Mucosa of gallbladder (tissue), 1 donor: ENCODE measurements at places on chromosomes 1 and 21. TPM values are rescaled to one million over a fixed set of nuclear protein-coding genes. Genes with fewer than 3 reads are reported as not detected.

Gene SPATA1
- 2.2 TPM for total RNA-seq

Gene HUNK
- 4.0 TPM for total RNA-seq

DNA sequence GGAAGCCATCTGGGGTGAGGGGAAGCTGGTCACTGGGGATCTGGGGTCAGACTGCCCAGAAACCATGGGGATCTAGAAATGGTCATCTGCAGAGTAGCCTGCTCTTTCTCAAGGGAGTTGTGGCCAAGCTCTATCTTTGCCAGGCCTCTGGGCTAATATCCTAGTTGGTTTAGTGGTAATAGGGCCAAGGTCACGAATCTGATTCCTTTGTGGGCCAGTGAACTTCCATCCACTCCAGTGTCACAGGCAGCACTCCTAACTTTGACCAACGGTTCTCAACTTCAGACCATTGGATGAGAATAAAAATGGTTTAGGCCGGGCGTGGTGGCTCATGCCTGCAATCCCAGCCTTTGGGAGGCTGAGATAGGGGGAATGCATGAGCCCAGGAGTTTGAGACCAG lies 28.1 kb upstream of the PPP2R5A start:
- no peak for DNase-seq

GRCh38 chr1:61406467-61406866 lies 318.5 kb downstream of the TM2D1 start:
- no peak for DNase-seq

DNA sequence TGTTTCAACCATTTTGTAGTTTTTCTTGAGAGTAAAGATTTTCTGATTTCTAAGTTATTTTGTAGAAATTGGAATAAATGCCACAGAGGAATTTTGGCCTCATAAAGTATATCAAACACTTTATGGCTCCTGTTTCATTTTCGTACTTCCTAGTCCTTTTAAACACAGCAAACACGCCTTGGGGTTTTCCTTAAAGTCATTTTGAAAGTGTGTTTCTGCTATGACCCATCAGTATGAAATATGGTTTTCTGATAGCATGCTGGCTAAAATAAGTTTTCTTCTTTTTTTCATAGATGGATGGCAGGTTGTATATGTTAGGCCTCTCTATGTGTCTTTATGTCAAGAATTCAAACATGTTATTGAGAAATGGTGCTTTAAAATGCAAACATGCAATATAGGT lies 940.1 kb upstream of the TMPRSS15 start:
- no peak for DNase-seq

Gene ANKRD65
- total RNA-seq = 10.1 TPM

- no peak for DNase-seq
Observed at GRCh38 chr1:2539312-2539907, 9.3 kb upstream of the HES5 start.

Gene KISS1
- not detected for total RNA-seq

- DNase-seq = no peak
Observed at GRCh38 chr21:41560661-41561158, 52.8 kb upstream of the TMPRSS2 start.

DNA sequence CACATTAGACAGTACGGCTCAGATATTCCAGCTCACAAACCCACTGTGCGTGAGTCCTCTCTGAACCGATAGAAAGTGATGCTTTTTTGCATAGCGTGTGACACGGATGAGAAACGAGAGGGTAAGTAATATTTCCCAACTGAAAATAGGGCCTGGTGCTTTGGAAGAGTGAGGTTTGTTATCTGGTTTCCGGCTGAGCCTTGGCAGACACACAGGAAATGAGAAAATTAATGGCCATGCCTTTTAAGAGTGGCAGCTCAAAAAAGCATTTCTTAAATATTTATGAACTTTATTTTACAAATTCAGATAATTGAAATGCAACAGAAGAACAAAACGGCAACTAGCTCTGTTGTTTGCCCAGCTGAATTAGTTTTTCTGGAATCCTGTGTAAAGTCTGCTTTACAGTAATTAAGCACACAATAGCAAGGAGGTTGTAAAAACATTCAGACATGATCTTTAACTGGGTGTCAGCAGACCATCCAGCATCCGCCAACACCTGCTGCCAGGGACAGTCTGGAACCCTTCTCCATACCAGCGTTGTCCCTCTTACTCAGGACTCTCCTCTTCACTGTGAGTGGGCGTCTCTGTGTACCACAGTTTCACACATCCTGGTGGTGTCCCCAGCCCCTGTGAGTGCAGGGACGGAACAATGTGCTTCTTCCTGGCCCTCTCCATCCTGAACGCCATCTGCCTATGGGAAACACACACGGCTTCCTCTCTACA lies 155.4 kb downstream of the PGBD5 start:
- no peak for DNase-seq

DNA sequence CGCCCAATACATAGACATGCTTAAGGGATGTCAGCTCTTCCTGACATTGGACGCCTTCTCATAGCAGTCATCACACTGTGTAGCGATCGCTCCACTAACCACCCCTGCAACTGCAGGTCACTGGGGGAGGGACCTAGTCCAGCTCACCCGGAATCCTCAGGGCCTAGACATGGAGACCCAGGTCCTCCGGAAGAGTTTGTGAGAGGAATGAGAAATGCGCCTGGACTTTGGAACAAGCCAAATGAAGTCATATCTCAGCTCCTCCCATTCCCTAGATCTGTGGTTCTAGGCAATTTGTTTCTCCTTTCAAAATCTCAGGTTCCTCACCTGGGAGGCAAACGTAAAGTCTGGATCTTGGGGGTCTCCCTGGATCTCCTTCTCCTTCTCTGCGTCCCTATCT lies 253.3 kb downstream of the KAZN start:
- DNase-seq = peak; percentile 13

DNA sequence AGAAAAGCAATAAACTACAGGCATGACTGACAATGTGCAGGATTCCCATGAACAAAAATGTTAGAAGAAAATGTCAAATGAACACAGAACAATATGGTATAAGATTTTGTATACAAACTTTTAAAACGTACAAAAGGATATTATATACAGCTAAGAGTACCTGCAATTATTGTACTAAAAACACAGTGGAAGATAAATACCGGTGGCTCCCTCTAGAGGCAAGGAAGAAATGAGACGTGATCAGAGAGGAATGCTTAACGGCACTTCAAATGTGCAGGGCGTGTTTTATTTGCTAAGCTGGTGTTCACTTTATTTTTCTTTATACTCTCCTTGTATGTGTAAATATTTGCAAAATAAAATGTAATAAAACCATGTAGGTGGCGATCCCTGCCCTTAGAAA lies 191.8 kb upstream of the SAMSN1 start:
- peak; percentile 49 for DNase-seq

DNA sequence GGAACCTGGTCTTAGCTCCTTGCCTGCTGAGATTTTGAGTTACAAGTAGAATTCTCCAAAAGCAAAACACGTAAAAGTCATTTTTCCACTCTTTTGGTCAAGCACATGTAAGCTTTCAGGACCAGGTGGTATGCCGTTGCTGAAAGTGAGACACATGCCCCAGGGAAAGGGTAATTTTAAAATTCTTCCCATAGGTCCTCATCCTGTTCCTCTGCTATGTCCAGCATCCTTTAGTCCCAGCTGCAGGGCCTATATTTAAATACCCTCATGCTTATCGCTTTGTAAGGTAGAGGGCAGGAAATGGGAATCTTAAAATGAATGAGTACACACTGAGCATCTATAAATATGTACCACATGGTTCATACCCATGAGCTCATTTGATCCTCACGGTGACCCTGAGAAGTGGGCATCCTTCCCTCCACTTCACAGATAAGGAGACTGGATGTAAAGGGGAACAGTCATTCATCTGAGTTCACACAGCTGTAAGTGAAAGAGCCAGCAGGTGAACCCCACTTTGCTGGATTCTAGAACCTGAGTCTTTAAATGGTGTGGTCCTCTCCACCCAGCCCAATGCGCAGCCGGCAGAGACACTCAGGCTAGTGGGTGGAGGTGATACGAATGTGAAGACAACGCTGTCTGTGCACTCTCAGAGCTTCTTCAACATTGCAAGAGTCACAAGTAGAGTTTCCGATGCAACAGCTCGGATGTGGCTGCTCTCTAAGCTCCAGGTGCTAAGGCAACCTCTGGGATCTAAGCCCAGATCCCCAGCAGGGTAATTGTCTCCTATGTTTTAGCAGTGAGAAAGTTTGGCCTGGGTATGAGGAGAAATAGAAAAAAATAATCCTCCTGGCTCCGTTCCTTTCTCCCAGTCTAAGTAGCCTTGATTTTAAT lies 163.5 kb downstream of the PLXNA2 start:
- no peak for DNase-seq

- peak; percentile 53 for DNase-seq
Observed at GRCh38 chr1:3543076-3544039, 68.0 kb downstream of the MEGF6 start.

Gene ANKRD34A
- 3.4 TPM for total RNA-seq

- no peak for DNase-seq
Observed at GRCh38 chr1:202244841-202245261, 51.3 kb downstream of the LGR6 start.

DNA sequence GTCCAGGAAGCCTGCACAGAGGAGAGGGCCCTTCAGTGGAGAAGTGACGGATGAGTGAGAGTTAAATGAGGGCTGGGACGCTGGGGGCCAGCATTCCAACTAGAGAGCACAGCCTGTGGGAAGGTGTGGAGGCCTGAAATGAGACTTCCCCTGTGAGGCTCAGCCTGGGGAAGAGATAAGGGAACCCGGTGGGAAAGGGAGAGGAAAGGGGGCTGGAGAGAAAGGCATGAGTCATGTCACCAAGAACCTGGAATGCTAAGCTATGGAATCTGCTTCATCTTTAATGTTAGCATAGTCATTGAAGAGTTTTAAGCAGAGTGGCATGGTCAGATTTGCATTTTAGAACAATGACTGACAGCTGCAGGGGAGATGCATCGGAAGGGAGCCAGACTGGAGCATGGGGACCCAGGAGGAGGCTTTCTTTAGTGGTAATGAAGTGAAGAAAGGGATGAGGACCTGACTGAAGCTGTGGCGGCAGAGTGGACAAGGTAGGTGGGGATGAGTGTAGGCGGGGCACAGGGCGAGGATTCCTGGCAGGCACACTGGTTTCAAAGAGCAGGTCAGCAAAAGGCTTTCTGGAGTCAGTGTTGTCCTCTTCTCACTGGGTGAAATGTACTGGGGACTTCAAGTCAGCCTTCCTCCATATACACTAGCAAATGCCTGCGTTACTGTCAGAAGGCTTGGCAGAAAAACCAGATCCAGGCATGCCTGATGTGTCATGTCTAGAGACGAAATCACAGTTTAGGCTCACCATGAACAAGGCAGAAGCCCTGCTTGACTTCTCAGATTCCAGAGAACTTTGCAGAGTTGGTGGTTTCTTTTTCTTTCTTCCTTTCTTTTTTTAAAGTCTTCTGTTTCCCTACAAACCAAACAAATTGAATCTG lies 8.0 kb downstream of the RGL1 start:
- DNase-seq = no peak

DNA sequence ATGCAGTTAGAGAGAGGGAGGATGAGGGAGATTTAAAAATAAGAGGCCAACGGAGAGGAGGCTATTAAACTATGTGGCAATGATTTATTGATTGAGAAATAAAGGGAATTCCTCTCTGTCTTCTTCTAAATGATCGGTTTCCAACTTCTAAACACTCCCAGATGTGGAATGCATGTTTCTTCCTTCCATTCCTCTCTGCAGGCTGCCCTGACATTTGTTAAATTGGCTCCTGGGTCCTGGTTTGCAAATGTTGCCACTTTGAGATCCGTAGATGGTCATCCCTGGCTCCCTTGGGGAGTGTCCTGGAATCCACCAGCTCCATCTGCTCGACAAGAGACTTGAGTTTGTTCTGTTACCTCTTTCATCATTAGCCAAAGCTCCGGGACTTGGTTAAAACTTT lies 10.3 kb upstream of the C1orf198 start:
- peak; percentile 44 for DNase-seq

Gene TNN
- total RNA-seq = 3.6 TPM

DNA sequence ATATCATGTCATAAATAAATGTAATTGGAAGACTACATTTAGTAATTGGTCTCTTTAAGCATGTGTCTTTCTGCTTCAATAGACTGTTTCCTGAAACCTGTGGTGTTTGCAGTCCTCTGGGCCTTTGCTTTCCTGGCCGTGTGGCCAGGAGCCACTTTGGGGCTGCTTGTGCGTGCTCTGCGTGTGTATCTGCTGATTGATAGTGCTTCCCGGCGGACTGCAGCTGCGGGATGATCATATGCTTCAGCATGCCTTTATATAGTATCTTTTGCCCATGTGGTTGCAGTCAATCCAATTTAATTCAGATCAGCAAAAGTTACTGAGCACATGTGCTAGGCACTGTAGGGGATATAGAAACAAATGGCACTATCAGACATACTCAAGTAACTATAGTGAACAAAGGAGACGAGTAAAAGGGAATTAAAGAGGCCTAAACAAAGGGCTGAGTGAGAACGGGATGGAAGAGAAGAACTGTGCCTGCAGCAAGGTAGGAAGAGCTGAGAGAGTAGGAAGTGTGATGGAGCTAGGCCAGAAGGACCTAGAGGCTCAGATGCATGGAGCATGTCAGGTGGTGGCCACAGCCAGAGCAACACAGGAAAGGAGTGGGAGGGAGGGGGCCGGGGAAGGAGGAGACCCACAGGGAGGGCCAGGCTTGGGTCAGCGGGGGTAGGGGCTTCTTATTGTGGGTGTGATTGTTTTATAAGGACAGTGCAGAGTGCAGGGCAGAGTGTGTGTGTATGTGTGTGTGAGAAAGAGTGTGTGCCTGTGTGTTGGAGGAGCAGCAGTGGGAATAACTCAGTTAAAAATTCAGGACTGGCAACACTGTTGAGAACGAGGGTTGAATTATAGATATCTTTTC lies 27.2 kb upstream of the TTF2 start:
- DNase-seq = no peak

GRCh38 chr1:86184426-86184825 lies 27.9 kb upstream of the COL24A1 start:
- no peak for DNase-seq

DNA sequence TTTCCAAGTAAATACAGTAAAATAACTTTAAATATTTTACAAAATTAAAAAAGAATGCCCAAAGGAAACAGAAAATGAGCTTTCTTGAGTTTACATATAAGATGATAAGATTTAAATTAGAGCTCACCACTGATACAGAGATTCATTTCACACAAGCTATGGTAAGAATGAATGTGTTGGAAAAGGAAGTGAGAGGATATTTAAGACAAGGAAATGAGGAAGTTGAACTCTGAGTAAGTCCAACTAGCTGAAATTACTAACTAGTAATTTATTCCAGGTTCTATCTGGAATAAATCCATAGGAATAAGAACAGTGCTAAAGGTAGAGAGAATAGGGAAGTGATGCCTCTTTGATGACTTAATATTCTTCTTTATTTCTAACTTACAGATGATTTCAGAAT lies 42.4 kb downstream of the FNBP1L start:
- no peak for DNase-seq

DNA sequence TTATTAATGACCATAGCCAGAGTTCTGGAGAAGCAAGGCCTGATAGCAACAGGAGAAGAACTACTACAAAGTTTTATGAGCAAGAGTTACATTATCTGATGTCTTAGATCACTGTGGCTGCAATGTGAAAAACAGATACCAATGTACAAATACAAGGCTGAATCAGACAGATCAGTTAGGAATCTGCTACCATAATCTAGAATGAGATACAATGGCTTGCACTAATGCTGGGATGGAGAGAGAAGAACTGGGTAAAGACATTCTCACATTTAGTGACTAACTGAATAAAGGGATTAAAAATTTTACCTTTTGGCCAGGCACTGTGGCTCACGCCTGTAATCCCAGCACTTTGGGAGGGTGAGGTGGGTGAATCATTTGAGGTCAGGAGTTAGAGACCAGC lies 41.3 kb downstream of the ARID4B start:
- DNase-seq = no peak

- DNase-seq = no peak
Observed at GRCh38 chr21:25298512-25299491, 308.5 kb downstream of the MRPL39 start.

Gene CD1C
- total RNA-seq = 1.4 TPM

GRCh38 chr1:37739222-37739621 lies 25.7 kb downstream of the EPHA10 start:
- peak; percentile 41 for DNase-seq
